ENCODE measurements at places on chromosomes 13 and 19.
A peak's percentile ranks its signal among the peaks of the same experiment; 100 is the strongest.

- no peak for DNase-seq
Observed at GRCh38 chr13:37679043-37679442, 80.5 kb upstream of the POSTN start.

- no peak for DNase-seq
Observed at GRCh38 chr13:39811696-39812095, 156.2 kb downstream of the COG6 start.

DNA sequence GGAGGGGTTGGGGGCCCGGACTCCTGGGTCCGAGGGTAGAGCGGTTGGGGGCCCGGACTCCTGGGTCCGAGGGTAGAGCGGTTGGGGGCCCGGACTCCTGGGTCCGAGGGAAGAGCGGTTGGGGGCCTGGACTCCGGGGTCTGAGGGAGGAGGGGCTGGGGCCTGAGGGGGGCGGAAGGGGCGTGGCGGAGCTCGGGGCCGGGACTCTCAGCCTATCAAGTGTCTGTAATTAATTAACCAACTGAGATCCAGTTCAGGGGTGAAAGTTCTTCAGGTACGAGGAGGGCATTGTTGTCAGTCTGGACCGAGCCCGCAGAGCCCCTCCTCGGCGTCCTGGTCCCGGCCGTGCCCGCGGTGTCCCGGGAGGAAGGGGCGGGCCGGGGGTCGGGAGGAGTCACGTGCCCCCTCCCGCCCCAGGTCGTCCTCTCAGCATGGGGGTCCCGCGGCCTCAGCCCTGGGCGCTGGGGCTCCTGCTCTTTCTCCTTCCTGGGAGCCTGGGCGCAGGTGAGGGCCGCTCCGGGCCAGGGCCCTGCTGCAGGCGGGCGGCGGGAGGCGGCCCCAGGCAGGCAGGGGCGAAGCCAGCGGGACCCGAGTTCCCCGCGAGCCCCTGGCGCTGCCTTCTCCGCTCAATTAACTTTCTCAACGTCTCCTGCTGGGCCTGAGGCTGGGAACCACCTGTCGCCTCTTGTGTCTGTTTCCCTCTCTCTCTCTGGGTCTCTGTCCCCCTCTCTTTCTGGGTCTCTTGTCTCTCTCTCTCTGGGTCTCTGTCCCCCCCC lies 697 bp downstream of the FCGRT start:
- DNase-seq, result no peak

DNA sequence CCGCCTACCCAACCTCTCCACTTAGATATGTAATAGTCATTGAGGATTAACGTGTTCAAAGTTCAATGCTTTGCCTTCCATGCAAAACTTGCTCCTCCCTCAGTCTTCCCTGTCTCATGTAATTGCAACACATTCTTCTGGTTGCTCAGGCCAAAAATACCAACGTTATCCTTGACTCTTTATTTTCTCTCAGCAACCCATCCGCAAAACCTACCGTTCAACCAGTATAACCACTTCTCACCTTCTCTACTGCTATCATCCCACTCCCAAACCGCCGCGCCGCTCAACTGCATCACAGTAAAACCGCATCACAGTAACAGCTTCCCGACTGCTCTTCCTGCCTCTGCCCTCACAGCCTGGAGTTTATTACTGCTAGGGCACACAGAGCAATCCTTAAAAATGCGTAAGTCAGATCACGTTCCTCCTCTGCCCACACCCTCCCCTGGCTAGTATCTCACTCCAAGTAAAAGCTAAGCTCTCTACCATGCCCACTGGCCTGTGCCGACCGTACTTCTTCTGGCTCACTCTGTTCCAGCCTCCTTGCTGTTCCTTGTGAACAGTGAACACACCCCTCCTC lies 8.2 kb downstream of the MTIF3 start:
- DNase-seq, result no peak

- no peak for DNase-seq
Observed at GRCh38 chr19:34497112-34497805, 15.7 kb downstream of the WTIP start.

- peak; percentile 89 for DNase-seq
Observed at GRCh38 chr13:98476538-98476966, 100.4 kb downstream of the STK24 start.

GRCh38 chr19:8571006-8571411 lies 6.2 kb downstream of the MYO1F start:
- peak; percentile 72 for DNase-seq

GRCh38 chr19:11164296-11164695 lies 8.7 kb upstream of the SPC24 start:
- DNase-seq, result no peak

DNA sequence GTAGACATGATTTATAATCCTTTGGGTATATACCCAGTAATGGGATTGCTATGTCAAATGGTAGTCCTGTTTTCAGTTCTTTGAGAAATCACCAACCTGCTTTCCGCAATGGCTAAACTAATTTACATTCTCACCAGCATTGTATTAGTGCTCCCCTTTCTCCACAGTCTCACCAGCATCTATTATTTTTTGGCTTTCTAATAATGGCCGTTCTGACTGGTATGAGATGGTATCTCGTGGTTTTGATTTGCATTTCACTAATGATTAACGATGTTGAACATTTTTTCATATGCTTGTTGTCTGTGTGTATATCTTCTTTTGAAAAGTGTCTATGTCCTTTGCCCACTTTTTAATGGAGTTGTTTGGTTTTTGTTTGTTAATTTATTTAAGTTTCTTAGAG lies 165.1 kb downstream of the PDS5B start:
- no peak for DNase-seq

- no peak for DNase-seq
Observed at GRCh38 chr13:28476919-28477708, 17.8 kb downstream of the FLT1 start.

DNA sequence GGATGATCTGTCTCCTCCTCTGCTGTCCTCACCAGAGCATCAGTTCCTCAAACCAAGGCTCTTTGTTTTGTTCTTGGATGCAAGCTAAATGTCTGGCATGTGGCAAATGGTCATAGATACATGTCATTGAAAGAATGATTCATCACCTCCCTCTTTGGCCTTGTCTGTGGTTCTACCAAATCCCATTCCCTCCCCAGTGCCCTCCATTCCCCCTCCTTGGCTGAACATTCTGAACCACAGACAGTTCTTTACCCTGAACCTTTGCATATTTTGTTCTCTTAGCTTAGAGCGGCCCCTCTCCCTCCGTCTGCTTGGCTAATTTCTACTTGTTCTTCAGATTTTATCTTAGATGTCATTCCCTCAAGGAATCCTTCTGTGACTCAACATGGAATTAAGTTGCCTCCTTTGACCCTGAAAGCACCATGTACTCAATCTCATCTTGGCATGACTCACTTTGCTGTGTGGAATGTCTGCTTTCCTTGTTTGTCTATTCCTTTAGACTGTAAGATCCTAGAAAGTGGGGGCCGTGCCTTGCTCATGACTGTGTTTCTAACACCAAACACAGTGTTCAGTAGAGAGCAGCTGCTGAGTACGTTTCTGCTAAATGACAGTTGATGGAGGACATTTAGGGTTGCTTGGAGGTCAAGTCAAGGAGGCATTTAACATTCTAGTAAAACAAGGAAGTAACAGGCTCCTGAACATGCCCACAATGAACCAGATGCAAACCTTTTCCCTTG lies 8.1 kb downstream of the ALOX5AP start:
- peak; percentile 100 for DNase-seq

- no peak for DNase-seq
Observed at GRCh38 chr19:6772866-6773322, 386 bp downstream of the VAV1 start.

GRCh38 chr19:43720936-43721335 lies 5.1 kb downstream of the IRGC start:
- no peak for DNase-seq

- no peak for DNase-seq
Observed at GRCh38 chr19:30788105-30788765, 416.1 kb downstream of the ZNF536 start.

DNA sequence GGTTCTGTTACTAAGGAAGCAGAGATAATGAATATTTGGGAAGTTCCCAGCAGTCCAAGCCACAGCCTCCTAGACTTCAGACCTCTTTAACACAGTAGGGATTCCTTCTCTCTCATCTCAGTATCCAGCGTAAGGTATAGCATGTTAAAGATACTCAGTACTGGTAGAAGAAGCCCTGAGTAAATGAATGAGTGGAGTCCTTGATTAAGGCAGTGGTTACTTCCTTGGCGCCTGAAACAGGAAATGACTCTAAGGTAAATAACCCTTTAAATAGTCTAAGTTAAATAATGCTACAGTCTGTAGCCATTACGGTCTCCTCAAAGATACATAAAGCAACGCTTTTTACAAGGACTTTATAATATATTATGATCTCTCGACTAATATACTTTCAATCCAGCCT lies 650.8 kb upstream of the MIR17HG start:
- no peak for DNase-seq

- peak; percentile 43 for DNase-seq
Observed at GRCh38 chr13:40672765-40673397, 6.4 kb upstream of the FOXO1 start.

DNA sequence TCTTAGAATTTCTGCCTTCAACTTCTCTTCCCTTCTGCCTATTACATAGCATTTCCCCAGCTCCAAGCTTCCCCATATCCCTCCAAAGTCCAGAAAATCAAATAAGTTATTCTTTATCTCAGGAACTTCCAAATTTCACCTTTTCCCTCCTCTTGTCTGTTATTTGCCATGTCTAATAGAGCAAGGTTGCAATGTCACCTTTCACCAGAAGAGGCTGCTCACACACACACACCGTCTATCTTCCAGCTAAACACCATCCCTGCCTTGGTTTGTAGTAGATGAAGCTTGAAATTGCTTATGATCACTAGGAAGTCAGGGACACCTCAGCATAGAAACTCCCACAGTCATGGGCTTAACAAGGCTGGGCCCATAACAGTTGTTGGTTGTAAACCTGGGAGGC lies 48.4 kb downstream of the ZNRF4 start:
- no peak for DNase-seq

DNA sequence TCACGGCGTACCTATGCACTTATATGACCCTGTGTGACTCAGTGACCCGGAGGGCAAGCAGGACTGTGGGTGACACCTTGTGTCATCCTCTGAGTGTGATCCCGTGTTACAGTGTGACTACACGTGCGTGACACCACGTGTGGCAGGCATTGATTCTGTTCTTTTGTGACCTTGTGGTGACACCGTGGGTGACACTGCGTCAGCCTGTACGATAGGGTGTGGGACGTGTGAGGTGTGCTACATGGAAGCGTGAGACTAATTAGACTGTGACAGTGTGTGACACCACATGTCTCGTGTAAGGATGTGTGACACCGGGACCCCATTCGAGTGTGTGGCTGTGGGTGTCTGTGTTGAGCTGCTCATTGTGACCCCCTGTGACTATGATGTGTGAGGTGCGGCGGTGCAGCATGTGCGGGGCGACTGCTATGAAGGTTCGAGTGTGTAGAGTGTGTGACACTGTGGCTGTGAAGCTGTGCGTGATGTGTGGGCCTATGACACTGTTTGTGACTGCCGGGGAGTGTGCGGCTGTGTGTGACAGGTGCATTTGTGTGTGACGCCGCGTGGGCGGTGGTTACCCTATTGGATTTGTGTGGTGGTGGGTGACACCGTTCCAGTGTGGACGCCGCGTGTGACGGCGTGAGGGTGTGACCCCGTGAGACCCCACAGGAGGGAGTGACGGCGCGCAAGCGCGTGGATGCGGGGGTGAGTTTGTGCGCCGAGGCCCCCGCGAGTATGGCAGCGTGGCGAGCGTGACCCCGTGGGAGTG lies 399 bp upstream of the SPTBN4 start:
- no peak for DNase-seq

DNA sequence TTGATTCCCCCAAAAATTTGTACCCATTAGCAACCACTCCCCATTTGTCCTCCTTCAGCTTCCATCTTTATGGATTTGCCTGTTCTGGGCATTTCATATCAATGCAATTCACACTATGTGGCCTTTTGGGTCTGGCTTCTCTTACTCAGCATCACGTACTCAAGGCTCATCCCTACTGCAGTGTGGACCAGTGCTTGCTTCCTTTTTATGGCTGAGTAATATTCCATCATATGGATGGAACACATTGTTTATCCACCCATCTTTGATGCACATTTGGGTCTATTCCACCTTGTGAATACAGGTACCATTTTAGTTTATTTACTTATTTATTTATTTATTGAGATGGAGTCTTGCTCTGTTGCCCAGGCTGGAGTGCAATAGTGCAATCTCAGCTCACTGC lies 12.5 kb upstream of the PIK3R2 start:
- DNase-seq, result no peak

- no peak for DNase-seq
Observed at GRCh38 chr13:44287958-44288357, 85.7 kb upstream of the SERP2 start.

DNA sequence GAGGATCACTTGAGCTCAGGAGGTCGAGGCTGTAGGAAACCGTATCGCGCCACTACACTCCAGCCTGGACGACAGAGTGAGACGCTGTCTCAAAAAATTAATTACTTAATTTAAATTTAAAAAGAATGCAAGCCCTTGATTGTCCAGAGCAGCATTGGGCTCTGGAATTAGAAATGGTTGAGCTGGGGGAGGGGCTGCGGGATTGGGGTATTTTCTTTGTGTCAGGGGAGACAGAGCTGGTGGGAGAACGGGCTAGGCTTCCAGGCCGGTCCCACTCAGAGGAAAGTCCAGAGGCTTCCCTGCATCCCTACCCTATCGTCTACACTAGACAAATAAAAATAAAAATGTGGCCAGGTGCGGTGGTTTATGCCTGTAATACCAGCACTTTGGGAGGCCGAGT lies 2.2 kb upstream of the RAB3A start:
- no peak for DNase-seq

- DNase-seq, result no peak
Observed at GRCh38 chr13:96783057-96783456, 211.2 kb downstream of the OXGR1 start.

GRCh38 chr13:67763384-67763783 lies 533.2 kb upstream of the PCDH9 start:
- DNase-seq, result no peak

DNA sequence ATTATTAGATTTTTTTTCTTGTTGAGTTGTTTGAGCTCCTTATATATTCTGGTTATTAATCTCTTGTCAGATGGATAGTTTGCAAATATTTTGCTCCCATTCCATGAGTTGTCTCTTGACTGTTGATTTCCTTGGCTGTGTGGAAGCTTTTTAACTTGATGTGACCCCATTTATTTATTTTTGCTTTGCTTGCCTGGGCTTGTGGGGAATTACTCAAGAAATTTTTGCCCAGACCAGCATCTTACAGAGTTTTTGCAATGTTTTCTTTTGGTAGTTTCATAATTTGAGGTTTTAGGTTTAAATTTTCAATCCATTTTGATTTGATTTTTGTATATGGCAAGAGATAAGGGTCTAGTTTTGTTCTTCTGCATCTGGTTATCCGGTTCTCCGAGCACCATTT lies 124.7 kb downstream of the PCCA start:
- DNase-seq, result no peak

GRCh38 chr19:18298601-18299000 lies 17.2 kb upstream of the JUND start:
- DNase-seq, result no peak

GRCh38 chr19:18440936-18441803 lies 3.2 kb upstream of the ISYNA1 start:
- DNase-seq, result no peak

All from fibroblast of skin of right quadriceps (primary cell).